A549 treated with RU486 at 1 μM for 4 hours (cell line): ENCODE measurements at places on chromosomes 5 and 9. TPM values are rescaled to one million over a fixed set of nuclear protein-coding genes. Genes with fewer than 3 reads are reported as not detected.

The UGCG gene
- total RNA-seq, result 10.2 to 22.9 TPM (median 21.0 TPM) in 5 replicates

The FOXD4L3 gene
- total RNA-seq, result 0.07 to 0.29 TPM (median 0.09 TPM) in 5 replicates

The TAF11L5 gene
- not detected in 5 replicates for total RNA-seq

The LECT2 gene
- not detected in 5 replicates for total RNA-seq

The IL13 gene
- 0.07 to 0.24 TPM in 2 of 5 replicates, not detected in the others for total RNA-seq

The PCDHB10 gene
- total RNA-seq, result 0.06 TPM in 2 of 5 replicates, not detected in the others

The PCDHGB7 gene
- 0.05 to 0.11 TPM (median 0.07 TPM) in 5 replicates for total RNA-seq

The GADD45G gene
- total RNA-seq, result 0.15 to 0.50 TPM (median 0.25 TPM) in 5 replicates

The PCDHGA3 gene
- total RNA-seq, result 0.03 TPM in 1 of 5 replicates, not detected in the others

The ECM2 gene
- 0.07 to 0.26 TPM (median 0.21 TPM) in 5 replicates for total RNA-seq

The HNRNPAB gene
- 306 to 379 TPM (median 334 TPM) in 5 replicates for total RNA-seq

The CCDC183 gene
- 0.28 to 0.49 TPM (median 0.32 TPM) in 5 replicates for total RNA-seq

The GTF2H2C gene
- 24.9 to 40.2 TPM (median 35.1 TPM) in 5 replicates for total RNA-seq

The WDR38 gene
- total RNA-seq, result 0.21 to 0.23 TPM in 2 of 5 replicates, not detected in the others

The TMEFF1 gene
- total RNA-seq, result 0.30 to 1.6 TPM (median 1.3 TPM) in 5 replicates
